ENCODE measurements at places on chromosomes 3 and 15.

DNA sequence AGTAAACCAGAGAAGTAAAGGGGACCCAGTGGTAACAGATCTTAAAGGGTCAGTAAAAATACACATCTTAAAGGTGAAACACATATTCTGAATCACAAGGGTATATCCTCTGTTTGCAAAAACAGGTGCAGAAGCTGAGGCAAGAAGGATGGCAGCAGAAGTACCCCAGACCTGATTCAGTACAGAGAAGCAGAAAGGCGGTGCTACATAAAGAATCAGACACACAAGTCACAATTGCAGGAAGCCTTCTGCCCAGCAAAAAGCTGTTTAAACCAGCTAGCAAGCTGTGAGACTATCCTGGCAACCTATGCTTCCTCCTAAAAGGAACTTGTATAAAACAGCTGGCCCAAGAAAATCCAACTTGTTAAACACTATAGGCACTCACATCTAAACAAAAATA is 49.4 kb downstream of the ZNF280D start:
- DNase-seq = no peak

DNA sequence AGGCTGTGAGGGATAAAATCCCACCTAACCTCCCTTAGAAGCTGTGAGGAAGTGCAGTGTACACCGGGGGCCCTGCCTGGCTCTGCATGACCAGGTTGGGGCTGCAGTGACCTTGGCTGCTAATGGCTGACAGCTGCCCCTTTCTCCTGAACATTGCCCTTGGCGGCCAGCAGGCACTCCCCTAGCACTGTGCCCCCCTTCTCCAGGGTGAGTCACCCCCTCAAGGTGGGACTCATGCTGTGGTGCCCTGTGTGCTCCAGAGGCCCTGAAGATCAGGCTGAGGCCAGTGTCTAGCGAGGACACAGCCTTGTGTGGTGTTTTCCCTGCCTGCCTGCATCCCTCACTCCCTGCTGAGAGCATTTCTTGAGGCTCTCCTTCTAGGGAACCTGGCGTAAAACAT is 21.0 kb upstream of the FGD5 start:
- DNase-seq = no peak

GRCh38 chr15:40845511-40846284 is 1.9 kb downstream of the SPINT1 start:
- DNase-seq = no peak

GRCh38 chr3:176587089-176587488 is 610.2 kb downstream of the TBL1XR1 start:
- no peak for DNase-seq

GRCh38 chr3:107611775-107612469 is 89.2 kb downstream of the BBX start:
- no peak for DNase-seq

GRCh38 chr3:72494626-72495025 is 353.6 kb downstream of the SHQ1 start:
- no peak for DNase-seq

DNA sequence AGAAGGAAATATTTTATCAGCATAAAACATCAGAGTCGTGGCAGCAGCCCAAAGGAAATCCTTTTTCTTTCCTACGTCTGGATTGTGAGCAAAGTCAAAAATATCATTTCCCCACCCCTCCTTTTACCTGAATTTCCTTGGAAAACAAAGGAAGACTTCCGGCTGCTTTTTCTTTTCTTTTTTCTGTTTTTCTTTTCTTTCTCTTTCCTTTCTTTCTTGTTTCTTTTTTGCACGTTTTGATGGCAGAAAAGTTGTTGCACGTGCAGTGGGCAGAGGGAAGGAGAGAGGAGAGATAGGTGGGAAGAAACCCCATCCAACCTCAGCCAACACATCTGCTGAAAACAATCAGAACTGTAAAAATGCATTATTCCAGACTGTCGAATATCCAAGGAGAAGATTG is 544 bp upstream of the MYO1E start:
- no peak for DNase-seq

DNA sequence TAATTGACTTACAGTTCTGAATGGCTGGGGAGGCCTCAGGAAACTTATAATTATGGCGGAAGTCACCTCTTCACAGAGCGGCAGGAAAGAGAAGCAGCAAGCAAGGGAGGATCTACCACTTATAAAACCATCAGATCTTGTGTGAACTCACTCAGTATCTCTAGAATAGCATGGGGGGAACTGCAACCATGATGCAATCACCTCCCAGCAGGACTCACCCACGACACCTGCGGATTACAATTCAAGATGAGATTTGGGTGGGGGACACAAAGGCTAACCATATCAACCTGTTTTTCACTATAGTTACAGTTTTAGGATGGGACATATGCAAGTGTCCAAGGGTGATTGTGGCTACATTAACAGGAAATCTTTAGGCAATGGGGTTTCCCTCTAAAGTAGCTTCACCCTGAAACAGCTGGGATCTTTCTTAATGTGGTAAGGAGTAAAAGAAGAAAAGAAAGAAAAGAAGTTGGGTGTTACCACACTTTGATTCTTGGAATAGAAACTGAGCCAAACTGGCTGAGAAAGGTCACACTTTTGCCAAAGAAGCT is 453.8 kb downstream of the OTOL1 start:
- no peak for DNase-seq

- DNase-seq = no peak
These were observed 167.7 kb downstream of the BCHE start for GRCh38 chr3:165669504-165669903.

DNA sequence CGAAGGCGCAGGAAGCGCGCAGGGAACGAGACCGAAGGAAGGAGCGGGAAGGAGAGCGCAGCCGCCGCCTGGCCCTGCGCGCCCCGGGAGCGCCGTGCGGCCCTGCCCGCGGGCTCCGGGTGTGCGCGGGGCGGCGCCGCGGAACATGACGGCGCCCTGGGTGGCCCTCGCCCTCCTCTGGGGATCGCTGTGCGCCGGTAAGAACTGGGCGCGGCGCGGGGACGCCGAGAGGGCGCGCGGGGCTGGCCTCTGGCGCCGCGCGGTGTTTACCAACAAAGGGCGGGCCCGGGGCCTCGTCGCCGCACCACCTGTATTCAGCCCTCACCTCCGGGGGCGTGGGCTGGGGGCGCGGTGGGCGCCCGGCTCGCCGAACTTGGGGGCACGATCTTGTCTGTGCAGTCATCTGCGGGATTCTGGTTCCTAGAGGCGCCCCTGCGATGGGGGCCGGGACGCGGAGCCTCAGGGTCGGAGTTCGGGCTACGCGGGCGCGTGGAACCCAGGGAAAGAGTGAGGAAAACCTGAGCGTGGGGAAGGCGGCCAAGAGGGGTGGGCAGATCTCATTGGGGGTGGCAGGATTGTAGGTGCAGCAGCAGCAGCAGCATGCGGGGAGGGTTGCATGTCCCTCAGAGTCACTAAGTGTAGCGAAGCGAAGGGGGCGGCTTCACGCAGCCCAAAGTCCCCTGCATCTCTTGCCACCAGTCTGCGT is 641 bp downstream of the ACVR2B start:
- no peak for DNase-seq

DNA sequence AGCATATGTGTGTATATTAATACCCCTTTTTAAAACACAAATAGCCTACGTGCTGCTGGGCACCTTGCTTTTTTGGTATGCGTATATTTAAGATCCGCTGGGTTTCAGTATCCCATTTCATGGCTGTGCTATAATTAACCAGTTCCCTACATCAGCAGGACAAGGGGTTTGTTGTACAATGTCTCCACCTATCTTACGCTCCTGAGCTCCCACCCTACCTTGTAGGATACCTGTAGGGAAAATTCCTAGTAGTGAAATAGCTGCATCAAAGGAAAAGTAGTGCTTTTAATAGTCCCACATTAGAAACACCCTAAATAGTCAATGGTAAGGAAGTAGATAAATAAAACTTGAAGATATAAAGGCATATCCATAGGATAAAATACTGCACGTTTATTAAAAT is 1.4 kb downstream of the MAP6D1 start:
- no peak for DNase-seq

DNA sequence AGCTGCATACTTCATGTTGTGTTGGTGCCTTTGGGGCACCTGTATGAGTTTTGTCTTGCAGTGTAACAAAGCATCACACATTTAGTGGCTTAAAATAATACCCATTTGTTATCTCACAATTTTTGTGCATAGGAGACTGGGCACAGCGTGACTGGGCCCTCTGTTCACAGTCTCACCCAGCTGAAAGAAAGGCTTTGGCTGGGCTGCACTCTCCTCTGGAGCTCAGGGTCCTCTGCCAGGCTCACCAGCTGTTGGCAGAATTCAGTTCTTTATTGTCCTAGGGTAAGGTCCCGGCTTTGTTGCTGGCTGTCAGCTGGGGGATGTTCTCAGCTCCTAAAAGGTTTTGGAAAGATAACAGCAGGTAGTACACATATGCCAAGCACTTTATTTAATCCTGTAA is 263.3 kb downstream of the CLSTN2 start:
- no peak for DNase-seq

GRCh38 chr3:156303001-156303707 is 182.8 kb downstream of the KCNAB1 start:
- DNase-seq = no peak

DNA sequence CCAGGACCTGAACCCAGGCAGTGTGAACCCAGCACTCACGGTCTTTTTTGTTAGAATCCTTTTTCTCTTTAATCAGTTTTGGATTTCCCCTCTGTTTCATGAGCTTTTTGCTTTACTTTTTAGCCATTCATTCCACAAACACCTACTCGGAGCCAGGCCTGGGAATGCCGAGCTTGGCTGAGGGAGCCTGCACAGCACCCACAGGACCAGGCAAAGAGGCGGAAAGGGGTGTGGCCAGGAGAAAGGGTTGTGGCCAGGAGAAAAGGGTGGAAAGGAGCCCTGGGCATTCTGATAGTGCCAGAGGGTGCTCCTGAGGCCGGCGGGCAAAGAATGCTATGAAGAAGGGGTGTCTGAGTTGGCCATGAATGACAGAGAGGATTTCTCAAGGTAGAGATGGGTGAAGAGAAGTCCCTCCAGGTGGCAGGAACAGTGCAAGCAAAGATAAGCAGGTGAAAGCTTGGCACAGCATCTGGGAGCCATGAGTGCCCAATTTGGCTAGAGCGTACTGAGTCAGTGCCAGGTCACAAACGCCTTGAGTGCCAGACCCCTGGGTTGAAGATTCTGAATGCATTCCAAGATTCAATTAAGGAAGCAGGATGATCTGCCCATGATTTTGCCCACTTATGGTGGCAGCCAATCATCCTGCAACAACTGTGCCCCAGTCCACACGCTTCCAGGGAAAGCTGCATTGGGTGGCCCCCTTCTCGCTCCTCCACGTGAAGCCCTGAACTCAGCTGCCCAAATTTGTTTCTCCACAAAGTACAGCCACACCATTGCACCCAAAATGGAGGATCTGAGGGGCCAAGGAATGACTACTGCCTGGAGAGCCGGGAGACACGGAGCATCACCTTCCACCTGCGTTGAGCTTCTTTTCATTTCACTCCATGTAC is 157.2 kb downstream of the XXYLT1 start:
- DNase-seq = no peak

DNA sequence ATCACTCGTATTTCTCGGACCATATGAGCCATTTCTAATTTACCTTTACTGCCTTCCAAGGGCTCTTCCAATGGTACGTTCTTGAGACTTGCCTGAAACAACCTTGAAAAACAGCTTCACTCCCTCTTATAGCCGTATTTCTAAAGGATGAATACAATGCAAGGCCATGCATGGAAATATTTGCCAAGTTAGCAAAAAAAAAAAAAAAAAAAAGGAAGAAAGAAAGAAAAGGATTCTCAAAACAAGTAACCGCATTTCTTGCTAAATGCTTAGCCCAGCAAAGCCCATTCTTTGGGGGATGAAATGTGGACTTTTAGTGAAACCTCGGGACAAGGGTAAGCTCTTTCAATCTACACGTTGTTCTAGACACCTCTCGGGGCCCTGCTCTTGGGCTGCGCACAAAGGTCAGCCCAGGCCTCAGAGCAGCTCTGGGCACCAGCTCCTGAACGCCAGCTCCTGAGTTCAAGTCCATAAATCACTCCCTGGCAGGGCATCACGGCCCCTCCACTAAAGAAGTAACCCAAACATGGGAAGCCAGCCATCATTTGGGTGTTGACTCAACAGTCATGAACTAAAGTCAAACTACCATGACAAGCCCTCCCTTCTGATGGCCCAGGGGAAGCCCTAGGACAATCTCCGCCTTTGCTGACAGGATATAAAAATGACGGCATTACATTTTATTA is 132.7 kb downstream of the ADAMTS17 start:
- no peak for DNase-seq

GRCh38 chr3:33636125-33636850 is 81.8 kb downstream of the CLASP2 start:
- no peak for DNase-seq

- no peak for DNase-seq
These were observed 62.8 kb downstream of the PEX5L start for GRCh38 chr3:179973931-179974361.

- no peak for DNase-seq
These were observed 134.0 kb upstream of the THRB start for GRCh38 chr3:24628523-24629258.

DNA sequence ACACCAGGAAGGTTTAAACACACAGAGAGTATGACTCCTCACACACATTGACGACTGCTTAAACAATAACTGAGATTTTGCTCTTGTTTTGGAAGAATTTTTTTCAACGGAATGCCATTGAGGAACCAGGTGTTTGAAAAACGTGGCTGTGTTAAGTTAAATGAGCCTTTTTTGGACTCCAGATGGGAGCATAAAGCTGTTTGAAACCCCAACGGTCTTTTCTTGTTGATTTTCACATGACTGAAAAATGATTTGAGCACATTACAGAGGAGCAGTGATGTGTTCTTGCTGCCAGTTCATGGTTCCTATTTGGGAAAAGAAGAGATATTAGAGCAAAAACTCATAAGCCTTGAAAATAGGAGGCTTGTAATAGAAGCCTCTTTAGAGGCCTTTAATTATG is 97.8 kb upstream of the SELENOK start:
- DNase-seq = no peak

DNA sequence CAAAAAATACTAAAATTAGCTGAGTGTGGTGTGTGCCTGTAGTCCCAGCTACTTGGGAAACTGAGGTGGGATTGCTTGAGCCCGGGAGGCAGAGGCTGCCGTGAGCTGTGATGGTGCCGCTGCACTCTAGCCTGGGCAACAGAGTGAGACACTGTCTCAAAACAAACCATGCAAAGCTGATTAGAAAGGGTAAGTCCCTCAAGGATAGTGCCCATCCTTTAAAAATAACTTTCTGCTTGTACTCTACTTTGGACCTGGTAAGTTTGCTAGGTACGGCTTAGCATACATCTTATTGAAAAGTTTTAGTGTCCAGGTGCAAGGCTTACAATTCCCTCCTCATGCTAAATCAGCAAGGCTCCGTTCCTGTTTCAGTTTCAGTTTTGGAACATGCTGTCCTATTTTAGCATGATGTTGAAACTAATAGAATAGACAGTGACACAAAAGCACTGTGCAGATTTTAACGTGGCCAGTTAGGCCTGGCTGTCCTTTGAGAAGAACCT is 21.4 kb downstream of the FEM1B start:
- DNase-seq = no peak

- DNase-seq = no peak
These were observed 43.7 kb upstream of the TIPARP start for GRCh38 chr3:156630773-156631093.

- no peak for DNase-seq
These were observed 12.2 kb downstream of the SLTM start for GRCh38 chr15:58921267-58921790.

All from activated T-cell treated with anti-CD3 and anti-CD28 coated beads for 1 hour (primary cell).